NCI-H1417 (cell line): ENCODE measurements at places on chromosomes 16 and 17.

DNA sequence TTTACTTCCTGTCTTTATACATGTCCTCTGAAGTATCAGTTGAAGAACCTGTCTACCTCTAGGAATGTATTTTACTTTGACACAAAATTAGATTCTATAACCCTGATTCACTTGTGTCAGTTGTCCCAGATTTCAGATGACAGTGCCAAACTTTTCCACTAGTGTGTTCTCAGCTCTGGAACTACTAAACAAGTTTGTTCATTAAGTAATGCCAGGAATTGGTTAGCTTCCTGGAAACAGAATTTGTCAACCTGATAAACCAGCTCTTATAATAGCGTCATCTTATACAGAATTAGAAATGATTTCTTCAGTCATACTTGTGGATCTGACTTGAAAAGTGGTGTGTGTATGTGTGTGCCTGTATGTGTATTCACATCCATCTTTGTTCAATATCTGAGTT, 7.4 kb downstream of the MAP3K3 start:
- DNase-seq = no peak

GRCh38 chr17:80948976-80949450, 42.6 kb upstream of the CHMP6 start:
- DNase-seq = no peak

DNA sequence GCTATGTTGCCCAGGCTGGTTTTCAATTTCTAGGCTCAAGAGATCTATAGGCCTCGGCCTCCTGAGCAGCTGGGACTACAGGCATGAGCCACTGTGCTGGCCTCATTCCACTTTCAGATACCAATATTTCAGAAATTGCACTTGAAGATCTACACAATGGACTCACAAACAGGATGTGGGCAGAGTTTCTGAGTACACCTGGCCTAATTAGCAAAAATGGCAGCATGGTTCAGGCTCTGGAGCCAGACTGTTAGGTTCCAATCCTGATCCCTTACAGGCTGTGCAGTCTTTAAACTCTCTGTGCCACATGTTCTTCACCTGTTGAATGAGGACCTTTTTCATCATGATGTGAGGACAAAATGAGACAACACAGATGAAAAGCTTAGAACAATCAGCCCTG, 32.2 kb downstream of the RNF157 start:
- no peak for DNase-seq

DNA sequence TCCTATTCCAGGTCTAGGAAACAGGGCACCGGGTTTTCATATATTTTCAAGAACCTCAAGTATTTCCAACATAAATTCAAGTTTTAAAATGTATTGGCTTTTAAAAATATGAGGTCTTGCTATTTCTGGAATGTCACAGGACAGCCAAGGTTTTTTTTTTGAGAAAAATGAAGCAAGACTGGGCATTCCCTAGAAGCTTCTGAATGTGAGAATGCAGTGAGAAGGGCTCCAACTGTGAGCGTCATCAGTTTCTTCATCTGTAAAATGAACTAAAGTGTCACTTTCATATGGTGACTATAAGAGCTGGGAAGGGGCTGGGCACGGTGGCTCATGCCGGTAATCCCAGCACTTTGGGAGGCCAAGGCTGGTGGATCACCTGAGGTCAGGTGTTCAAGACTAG, 455.8 kb upstream of the MAF start:
- no peak for DNase-seq

DNA sequence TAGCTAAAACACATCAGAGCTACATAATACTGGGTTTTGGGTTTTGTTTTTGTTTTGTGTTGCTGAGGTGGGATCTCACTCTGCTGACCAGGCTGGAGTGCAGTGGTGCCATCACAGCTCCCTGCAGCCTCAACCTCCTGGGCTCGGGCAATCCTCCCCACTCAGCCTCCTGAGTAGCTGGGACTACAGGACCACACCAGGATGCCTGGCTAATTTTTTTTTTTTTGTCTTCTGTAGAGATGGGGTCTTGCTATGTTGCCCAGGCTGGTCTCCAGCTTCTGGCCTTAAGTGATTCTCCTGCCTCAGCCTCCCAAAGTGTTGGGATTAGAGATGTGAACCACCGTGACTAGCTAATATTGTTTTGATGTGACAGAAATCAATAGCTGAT, 6.2 kb downstream of the MEAK7 start:
- DNase-seq = no peak

DNA sequence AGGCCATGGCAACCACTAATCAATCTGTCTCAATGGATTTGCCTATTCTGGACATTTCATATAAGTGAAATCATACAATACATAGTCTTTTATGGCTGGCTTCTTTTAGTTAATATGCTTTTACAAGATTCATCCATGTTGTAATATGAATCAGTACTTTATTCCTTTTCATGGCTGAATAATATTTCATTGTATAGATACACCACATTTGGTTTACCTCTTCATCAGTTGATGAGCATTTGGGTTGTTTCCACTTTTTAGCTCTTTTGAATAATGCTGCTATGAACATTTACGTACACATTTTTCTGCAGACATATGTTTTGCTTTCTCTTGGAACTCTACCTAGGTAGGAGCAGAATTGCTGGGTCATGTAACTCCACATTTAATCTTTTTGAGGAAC, 2.8 kb upstream of the ZNRF1 start:
- peak; percentile 6 for DNase-seq

GRCh38 chr16:80968386-80969113, 38.1 kb downstream of the CMC2 start:
- no peak for DNase-seq

- DNase-seq = no peak
Observed at GRCh38 chr16:89864527-89864820, 8.9 kb upstream of the TCF25 start.

DNA sequence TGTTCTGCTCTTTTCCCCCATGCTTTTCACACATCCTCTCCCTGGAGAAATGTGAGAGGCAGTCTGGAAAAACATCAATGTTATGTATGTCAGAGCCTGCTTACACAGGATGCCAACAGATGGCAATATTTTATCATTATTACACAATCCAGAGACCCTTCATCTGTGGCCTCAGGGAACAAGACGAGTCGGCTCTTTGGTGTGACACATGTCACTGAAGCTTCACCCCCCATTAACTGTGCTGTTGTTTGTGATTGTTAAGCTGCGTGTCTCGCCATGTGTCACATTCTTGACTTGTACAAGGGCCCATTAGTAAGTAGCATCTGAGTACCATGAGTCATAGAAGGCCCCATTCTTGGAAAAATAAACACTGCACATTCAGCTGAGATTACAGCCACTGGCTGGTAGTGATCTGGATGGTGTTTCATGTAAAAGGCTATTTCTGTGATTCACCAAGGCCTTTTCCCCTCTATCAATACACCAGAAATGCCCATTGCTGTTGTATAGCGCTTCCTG, 682.1 kb upstream of the SOX9 start:
- DNase-seq = peak; percentile 56

DNA sequence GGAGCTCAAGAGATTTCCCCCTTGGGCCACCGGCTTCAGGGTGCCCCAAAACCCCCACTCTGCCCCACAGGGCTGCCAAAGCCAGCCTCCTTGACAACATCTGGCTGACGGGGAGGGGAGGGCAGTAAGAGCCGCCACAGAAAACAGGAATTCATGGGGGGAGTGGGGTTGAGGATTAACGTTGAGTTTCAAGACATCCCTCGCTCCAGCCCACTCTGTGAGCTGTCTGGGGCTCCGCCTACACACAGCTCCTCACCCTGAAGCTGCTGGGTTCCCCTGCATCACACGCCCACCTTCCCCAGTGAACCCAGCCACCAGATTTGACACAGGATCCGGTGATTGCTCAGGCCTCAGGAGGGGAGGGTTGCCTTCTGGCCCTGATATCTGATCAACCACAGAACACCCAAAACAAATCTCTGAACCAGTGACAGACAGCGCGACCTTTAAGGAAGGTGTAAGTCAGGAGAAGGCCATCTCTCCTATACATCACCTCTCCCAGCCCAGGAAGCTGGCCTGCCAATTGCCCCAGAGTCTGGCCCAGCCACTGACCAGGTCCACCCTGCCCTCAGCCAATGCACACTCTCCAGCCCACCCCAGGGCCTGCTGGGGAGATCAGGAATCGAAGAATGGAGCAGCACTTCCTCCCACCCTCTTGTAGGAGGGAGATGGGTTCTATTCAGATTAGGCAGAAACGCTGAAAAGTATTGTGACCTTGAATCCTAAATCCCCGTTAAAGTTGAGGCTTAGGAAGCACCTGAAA, 132.1 kb downstream of the CLEC16A start:
- DNase-seq = no peak

DNA sequence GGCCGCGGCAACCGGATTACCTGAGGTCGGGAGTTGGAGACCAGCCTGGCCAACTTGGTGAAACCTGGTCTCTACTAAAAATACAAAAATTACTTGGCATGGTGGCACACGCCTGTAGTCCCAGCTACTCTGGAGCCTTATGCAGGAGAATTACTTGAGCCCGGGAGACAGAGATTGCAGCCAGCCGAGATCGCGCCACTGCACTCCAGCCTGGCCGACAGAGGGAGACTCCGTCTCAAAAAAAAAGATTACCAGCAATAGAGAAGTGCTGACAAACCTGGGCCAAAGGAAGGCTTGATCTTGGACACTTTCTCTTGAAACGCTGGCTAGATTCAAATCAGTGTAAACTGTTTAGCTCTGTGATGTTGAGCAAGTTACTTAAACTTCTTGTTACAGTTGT, 4.3 kb downstream of the MT1H start:
- no peak for DNase-seq

GRCh38 chr17:9181640-9182039, 160.3 kb downstream of the NTN1 start:
- no peak for DNase-seq

- DNase-seq = peak; percentile 85
Observed at GRCh38 chr16:66660422-66661209, 35.9 kb downstream of the CMTM4 start.

- DNase-seq = no peak
Observed at GRCh38 chr17:30199600-30199999, 35.9 kb downstream of the SLC6A4 start.

- DNase-seq = peak; percentile 6
Observed at GRCh38 chr17:77926981-77927380, 31.5 kb upstream of the TNRC6C start.

DNA sequence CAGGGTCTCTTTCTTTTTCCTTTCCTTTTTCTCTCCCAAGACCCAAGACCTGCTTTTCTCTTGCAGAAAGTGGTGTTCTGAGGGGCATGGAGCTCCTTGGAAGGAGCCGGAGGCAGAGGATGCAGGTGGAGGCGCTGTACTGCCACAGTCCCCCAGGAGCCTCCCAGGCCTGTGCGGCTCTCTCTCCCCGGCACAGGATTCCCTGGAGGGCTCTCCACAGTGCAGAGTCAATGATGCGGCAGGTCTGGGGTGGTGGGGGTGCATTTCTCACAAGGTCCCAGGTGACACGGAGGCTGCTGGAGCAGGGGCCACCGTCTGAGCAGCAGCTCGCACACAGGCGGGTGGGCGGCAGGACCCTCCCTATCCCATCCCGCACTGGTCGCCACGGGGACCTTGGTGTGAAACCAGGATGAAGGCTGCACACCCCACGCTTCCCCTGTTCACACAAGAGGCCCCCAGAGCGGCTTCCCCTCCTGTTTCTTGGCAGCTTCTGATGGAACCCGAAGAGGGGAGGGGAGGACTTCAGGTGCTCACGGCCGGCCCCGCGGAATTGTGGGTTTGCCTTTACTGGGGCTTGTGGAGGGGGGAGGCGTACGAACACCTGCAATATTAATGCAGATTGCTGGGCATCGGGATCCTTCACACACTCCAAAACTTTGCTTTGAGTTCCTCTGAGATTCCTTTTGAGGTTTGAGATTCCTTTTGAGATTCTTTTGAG, 186.9 kb downstream of the ENGASE start:
- no peak for DNase-seq

- no peak for DNase-seq
Observed at GRCh38 chr16:23857256-23857880, 21.6 kb downstream of the PRKCB start.

- no peak for DNase-seq
Observed at GRCh38 chr17:40526668-40527067, 25.2 kb upstream of the TNS4 start.

DNA sequence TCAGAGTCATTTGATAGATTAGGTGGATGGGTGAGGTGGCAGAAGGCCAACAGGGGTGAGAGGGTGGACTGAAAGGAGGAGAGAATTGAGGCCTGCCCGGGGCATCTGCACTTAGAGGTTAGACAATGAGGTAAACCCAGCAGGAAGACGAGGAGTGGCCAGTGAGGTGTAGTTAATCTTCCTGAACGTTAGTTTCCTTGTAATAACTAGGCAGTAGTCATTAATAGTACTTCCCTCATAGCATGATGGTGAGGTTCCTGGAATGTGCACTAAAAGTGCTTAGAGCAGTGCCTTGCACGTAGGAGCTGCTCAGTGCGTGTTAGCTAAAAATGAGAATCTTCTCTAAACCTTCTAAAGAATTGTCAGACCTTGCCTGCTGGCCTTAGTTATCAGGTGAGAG, 13.5 kb upstream of the KSR1 start:
- DNase-seq = peak; percentile 79

- no peak for DNase-seq
Observed at GRCh38 chr16:78045865-78046581, 23.7 kb downstream of the CLEC3A start.

DNA sequence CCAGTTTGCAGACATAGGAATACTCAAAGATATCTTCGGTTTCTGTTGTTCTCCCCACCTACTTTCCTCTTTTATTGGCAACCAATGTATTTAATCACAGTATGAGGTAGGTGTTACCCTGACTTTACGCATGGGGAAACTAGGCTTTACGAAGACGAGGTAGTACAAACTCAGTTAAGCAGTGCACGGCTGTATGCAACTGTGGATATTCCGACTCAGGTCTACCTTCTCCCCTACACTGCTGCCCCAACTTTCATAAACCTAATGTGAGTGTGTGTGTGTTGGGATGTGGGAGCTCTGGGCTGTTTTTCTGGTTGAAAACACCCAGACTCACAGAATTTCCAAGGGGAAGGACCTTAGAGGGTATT, 1.2 kb upstream of the GPT2 start:
- DNase-seq = no peak

DNA sequence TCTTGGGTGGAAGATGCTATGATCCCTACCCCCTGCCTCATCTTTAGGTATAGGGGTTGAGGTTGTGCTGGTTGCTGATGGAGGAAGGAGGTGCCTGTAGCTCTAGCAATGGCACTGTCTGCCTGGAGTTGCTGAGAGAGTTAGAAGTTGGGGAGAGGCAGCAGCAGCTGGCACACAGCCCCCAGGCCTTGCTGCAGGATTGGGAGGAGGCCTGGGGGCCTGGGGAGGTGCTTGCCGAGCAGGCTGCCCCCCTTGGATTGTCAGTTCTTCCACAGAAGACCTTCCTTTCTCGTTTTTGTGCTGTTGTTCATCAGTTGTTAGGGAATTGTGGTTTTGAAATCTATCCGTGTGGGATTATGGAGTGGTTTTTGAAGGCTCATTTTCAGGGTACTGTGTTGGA, 52.9 kb downstream of the SEC14L1 start:
- no peak for DNase-seq
